NCI-H510A treated with DMSO at 0.1 percent for 48 hours (cell line): ENCODE measurements at places on chromosomes 12 and 14.

DNA sequence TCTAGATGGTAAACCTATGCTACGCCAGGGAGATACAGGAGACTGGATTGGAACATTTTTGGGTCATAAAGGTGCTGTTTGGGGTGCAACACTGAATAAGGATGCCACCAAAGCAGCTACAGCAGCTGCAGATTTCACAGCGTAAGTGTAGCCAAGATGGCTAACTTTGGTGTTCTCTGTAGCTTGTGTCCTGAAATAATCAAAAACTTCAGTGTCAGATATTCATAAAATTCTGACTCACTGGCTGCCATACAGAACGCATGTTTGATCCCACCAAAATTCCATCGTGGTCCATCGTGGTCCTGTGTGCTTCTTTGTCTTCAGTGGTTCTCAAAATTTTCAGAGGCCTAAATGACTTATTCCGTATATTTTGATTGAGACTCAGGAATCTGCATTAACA lies 1.3 kb downstream of the STRAP start:
- DNase-seq = no peak

- no peak for DNase-seq
Observed at GRCh38 chr12:59636945-59637691, 41.3 kb downstream of the SLC16A7 start.

GRCh38 chr14:74841230-74842207 lies 34.4 kb downstream of the PROX2 start:
- DNase-seq = no peak

DNA sequence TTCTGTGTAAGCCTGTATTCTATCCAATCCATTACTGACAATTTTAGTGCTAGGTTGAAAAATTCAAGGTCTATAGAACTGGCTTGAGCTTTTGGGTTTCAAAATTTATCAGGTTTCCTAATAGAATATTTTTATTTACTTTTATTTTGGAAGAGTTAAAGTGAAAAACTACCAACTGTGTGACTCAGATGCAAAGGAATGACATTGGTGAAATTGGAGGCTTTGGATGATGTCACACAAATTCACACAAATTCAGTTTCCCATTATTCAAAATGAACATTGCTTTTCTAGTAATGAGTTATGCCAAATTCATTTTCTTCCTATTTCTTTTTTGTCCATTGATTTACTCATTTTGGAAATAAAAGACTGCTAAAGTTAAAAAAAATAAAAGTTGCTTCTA lies 186.9 kb downstream of the ALX1 start:
- DNase-seq = no peak

- no peak for DNase-seq
Observed at GRCh38 chr14:54713379-54713778, 146.5 kb downstream of the SAMD4A start.
